MCF 10A (cell line): ENCODE measurements at places on chromosomes 3 and 15.
A peak's percentile ranks its signal among the peaks of the same experiment; 100 is the strongest.

GRCh38 chr3:119601154-119601553 is 3.5 kb downstream of the PLA1A start:
- no peak for DNase-seq

- no peak for DNase-seq
Measured at GRCh38 chr3:94822298-94822697, 759.4 kb downstream of the NSUN3 start.

- DNase-seq, result no peak
Measured at GRCh38 chr3:16570113-16570512, 35.1 kb downstream of the DAZL start.

GRCh38 chr3:26365706-26366105 is 256.9 kb upstream of the LRRC3B start:
- DNase-seq, result no peak

DNA sequence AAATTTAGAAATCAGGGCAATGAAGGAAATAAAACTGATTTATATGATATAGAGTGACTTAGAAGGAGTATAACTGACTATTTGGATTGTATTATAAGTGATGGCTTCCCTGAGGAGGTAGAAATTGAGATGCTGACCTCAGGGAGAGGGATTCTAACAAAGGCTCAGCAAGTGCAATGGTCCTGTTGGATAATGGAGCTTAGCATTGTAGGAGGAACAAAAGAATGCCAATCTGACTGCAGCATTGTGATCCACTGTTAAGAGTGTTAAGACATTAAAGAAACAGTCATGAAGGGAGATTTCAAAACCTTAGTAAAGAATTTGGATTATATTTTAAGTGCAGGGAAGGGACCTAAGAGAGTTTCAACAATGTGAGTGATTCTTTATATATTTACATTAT is 158.4 kb upstream of the NAALADL2 start:
- no peak for DNase-seq

- DNase-seq, result no peak
Measured at GRCh38 chr15:89333011-89333860, 1.4 kb downstream of the POLG start.

DNA sequence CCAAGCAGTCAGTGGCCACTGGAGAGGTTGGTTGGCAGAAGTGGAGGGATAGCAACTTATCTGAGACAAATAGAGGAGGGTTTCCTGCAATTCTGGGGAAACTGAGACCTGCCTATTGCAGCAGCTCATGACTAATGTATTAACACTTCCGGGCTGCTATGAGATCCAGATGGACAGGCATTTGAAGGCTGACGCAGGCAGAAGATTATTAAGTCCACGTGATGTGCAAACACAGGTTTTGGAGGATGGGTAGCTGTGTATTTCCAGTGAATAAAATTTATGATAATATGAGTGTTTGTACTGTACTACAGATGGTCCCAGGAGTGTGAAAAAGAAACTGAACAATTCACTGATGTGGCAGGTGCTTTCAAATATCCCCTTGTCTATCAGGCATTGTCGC is 28.5 kb upstream of the CFAP161 start:
- DNase-seq, result no peak

GRCh38 chr3:191051037-191051436 is 148.0 kb upstream of the OSTN start:
- DNase-seq, result peak; percentile 41

DNA sequence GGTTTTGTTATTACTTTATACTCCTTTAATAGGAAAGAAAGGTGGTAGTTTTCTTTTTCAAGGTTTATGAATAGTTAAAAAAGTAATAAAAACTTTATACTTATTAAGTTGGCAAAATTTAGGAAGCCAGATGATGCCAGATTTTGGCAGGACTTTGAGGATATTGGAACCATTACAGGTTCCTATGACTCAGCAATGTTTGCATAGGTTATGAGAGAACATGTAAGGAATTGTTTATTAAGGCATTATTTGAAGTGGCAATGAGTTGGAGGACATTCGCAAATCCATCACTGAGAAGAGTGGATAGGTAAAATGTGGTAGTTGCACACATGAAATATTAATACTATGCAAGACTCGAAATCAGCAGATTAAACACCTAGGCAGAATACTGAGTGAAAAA is 29.9 kb downstream of the CDAN1 start:
- DNase-seq, result peak; percentile 67

DNA sequence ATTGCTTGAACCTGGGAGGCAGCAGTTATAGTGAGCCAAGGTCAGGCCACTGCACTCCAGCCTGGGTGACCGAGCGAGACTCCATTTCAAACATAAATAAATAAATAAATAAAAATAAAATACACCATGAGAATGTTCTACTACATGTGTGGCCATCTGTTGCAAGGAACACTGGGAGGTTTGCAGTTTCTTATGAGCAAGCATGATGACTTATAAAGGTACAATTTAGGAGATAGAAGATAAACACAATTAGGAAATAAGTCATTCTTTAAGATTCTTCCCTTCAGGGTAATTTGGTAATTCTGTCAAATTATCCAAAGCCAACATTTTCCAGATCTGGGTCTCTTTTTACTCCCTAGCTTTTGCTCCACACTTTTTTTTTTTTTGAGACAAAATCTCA is 13.4 kb downstream of the HTR3C start:
- no peak for DNase-seq

DNA sequence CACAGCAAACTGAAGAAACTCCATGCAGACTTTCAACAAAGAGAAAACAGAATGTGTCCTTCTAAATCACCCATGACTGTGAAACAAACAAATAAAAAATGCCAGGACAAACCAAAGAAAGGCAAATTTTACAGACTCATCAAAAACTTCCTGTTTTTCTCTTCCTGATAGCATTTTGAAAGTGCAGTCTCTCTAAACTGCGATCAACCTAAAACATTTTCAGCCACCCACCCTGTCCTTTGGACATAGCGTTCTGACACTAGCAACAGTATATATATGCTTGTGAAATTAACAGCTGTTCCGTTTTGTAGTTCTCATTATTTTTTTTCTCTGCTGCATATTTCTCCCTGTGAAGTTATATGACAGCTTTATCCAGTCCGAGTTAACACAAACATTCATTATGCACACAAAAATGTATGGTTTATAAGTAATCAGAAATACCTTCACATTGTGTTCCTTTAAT is 151.7 kb downstream of the FBN1 start:
- no peak for DNase-seq

- peak; percentile 66 for DNase-seq
Measured at GRCh38 chr3:56133423-56133822, 334.8 kb downstream of the ERC2 start.

DNA sequence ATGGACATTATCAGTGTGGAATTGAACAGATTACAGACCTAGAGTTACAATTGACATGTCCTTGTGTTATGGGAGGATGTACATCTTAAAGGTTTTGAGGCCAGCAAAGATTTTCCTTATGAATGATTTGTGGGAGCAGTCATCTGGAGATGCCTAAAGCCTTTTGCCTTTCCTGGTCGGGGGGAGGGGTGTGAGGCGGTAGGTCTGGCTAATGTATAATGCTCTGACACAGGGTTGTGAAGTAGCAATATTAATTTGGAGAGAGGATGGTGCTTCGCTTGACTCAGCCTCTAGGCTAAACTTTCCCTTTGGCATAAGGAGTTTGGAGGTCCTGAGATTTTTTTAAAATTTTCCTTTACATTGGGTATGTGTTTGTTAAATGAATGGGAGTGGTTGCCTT is 23.3 kb downstream of the FBXO22 start:
- no peak for DNase-seq

DNA sequence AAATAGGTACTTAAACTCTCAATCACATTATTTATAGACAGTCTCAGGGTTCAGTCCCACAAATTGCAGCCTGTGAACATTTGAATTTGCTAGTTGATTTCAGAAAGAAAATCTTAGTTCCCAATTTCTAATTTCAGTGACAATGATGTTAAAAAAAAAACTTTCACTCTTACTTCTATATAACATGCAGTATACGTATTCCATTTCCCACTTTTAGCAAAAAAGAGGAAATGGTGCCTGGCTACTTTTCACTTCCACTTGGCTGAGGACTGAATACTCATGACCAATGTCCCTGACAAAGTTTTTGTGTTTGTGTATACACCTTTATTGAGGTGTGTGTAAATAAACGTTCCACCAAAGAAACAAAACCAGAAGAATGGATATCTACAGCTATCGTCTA is 32.1 kb upstream of the XCR1 start:
- DNase-seq, result no peak

DNA sequence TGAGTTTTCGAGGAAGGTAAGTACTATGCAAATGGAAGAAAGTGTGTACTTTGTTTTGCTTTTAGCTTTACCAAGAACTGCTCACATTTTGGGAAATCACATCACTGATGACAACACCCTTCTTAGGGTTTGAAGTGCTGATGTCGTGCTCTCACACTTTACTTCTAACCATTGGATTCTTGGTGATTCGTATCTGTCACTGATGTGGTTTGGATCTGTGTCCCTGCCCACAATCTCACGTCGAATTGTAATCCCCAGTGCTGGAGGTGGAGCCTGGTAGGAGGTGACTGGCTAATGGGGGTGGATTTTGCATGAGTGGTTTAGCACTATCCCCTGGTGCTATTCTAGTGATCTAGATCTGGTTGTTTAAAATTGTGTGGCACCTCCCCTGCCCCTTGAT is 75.4 kb upstream of the RGMA start:
- DNase-seq, result no peak

GRCh38 chr3:112774293-112774926 is 72.3 kb downstream of the CD200R1L start:
- DNase-seq, result peak; percentile 74
